NCI-H1105 (cell line): ENCODE measurements at places on chromosomes 6 and 20.

GRCh38 chr6:39061182-39061581 is 12.6 kb downstream of the GLP1R start:
- no peak for DNase-seq

GRCh38 chr6:53431704-53432103 is 83.0 kb upstream of the ELOVL5 start:
- DNase-seq = no peak

GRCh38 chr6:169857343-169858292 is 106.2 kb downstream of the ERMARD start:
- DNase-seq = no peak

GRCh38 chr20:933029-933428 is 16.9 kb upstream of the ANGPT4 start:
- DNase-seq = no peak

GRCh38 chr20:47914792-47915191 is 129.5 kb upstream of the SULF2 start:
- no peak for DNase-seq

GRCh38 chr6:73079978-73080377 is 145.3 kb downstream of the KHDC1L start:
- DNase-seq = no peak

DNA sequence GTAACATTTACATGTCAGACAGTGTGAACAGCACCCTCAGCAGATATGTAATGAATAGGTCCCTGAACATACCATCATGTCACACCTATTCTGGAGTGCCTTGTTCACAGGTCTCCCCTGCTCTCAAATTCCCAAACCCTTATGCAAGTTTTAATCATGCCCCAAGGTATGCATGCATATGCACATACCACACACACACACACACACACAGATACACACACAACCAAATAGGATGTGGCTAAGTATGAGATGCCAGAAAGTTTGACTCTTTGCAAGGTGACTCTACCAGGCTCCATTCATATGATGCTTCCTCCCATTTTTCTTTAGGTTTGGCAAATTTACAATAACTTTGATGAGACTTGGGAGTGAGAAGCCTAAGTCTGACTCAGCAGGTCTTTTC is 243.8 kb upstream of the IRAK1BP1 start:
- no peak for DNase-seq

- no peak for DNase-seq
Measured at GRCh38 chr6:33700391-33701050, 11.0 kb downstream of the UQCC2 start.

DNA sequence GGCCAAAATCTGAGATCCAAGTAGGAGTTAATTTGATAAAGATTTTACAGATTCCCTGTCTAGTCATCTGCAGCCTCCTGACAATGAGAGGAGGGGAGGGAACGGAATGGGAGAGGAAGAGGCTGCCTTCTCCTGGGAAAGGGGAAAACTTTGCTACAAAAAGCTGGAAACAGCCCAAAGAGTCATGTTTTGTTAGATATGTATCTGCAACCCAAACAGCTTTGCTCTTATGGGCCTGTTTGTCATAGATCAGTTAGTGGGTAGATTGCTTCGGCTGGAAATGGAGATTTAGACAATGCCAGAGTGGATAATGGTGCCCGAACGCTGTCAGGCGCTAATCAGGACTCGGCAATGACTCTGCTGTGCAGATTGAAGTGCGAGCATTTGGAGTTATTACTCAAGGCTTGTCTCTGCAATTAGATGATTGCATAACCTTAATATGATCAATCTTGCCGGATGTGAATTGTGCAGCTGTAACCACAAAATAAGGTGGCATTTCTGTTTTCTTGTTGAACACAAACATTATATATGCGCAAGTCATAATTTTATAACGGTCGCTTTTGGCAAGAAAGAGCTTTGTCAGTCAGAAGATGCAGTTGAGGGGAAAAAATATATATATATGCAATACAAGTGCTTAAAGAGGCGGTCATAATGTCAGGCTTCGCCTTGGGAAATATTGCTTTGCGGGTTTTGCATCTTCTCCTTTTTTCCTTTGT is 92.4 kb upstream of the MAFB start:
- no peak for DNase-seq
